Amniotic epithelial cell (primary cell): ENCODE measurements at places on chromosomes 4 and X.

GRCh38 chr4:162610116-162610515 lies 446.3 kb upstream of the FSTL5 start:
- no peak for DNase-seq

DNA sequence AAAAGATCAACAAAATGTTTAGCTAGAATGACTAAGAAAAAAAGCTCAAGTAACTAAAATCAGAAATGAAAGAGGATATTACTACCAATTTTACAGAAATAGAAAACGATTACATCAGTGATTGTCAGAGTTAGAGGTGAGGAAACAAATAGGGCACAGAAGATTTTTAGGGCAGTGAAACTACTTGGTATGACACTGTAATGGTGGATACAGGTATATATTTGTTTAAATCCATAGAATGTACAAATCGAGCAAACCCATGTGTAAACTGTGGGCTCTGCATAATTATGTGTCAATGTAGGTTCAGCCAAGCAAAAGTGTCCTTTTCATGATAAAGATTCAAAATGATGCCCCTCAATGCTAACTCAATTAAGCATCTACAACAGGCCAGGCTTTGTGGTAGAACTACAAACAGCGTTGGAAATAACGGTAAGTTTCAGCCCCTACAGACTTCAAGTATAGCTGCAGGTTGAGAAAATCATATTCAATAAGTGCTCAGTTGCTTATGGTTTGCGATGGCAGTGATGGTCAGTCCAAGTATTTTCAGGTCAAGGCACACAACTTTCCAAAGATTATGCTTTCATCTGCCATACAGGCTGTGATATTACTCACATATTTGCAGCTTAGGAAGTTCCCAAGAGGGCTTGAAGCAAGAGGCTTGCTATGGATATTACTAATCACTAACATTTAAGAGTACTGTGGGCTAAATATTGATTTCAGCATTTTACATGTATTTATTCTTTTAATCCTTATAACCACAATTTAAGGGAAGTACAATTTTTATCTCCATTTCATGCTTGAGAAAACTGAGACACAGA lies 158.6 kb downstream of the TET2 start:
- DNase-seq = no peak

GRCh38 chr4:76588274-76588673 lies 153.2 kb downstream of the SHROOM3 start:
- DNase-seq = no peak

DNA sequence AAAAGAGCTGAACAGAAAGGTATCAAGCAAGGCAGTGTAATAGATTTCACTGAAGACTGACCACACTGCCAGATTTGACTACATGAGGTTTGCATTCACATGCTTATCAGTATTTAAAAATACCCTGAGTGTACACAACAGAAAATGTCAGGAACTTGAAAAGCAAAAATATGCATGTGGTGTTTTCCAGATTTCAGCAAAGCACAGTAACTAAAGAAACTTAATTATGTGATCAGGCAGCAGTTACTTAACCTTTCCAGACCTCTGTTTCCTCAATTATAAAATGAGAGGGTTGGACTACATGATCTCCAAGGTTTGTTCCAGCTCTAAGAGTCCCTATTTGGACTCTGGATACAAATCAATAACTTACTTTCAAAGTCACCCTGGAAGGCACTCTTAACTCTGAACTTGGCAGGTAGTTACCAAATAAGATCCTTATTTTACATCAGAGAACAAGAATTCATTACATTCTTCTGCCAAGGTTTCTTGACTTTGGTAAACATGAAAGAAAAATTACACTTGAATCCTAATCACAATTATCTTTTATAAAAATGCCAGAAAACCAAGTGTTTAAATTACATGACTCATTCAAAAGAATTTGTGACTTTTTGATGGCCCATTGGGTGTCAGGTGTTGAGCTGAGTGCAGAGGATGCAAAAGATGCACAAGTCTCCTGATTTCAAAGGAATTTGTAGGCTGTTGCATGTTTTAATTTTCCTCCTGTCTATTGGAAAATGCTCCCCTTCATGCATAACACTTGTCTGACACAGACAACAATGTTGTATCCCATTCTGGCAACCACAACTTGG lies 241.6 kb downstream of the MGST2 start:
- DNase-seq = peak; percentile 48

GRCh38 chr4:136992032-136992431 lies 540.3 kb downstream of the PCDH18 start:
- DNase-seq = no peak

GRCh38 chrX:11792461-11793421 lies 34.7 kb downstream of the MSL3 start:
- no peak for DNase-seq

GRCh38 chr4:30258949-30259348 lies 461.2 kb upstream of the PCDH7 start:
- DNase-seq = no peak

DNA sequence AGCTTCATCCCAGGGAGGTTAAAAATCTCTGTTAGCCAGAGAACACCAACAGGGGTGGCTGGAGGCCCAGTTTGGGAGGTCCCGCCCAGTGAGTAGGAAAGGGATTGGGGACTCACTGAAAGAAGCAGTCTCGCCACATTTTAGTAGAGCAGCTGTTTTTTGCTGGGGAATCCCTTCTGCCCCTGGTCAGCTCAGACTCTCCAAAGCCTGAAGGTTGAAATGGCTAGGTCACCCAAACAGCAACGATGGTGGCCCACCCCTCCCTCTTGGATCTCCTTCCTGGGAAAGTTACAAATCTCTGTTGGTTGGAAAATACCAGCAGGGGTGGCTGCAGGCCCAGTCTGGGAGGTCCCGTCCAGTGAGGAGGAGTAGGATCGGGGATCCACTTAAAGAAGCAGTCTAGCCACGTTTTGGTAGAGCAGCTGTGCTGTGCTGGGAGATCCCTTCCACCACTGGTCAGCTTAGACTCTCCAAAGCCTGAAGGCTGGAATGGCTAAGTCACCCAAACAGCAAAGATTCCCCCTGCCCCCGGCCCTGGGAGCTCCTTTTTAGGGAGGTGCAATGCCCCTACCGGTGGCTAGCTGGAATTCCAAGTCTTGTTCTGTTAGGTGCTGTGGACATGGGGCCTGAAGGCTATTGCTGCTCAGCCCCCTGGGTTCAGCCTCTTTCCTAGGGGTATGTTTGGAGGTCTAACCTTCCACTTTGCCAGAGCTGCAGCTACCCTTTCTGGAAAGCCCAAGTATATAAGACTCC lies 40.0 kb upstream of the TEX13A start:
- DNase-seq = no peak

DNA sequence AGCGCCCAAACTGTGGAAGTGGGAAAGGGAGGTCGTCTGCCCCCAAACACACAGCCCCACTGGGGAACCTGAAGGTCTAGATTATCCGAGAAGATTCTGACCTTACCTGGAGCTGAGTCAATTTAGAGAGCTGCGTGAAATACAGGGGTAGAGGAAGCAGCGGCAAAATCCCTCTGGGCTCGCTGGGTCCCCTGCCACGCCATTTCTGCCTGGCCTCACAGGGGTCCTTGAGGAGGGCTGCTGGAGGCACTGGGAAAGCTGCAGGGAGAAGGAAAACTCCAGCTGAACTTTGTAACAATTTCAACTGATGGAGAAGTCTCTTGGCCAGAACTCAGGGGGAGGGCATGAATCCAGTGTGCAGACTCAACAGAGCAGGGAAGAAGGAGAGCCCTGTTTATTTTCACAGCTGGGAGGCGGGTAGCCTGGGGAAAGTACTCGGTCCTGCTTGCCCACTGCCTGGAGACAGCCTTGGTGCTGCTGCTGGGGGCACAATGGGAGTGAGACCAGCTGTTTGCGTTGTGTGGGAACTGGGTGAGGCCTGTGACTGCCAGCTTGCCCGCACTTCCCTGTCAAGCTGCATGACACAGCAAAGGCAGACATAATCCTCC lies 93.2 kb upstream of the MAPK10 start:
- DNase-seq = no peak

DNA sequence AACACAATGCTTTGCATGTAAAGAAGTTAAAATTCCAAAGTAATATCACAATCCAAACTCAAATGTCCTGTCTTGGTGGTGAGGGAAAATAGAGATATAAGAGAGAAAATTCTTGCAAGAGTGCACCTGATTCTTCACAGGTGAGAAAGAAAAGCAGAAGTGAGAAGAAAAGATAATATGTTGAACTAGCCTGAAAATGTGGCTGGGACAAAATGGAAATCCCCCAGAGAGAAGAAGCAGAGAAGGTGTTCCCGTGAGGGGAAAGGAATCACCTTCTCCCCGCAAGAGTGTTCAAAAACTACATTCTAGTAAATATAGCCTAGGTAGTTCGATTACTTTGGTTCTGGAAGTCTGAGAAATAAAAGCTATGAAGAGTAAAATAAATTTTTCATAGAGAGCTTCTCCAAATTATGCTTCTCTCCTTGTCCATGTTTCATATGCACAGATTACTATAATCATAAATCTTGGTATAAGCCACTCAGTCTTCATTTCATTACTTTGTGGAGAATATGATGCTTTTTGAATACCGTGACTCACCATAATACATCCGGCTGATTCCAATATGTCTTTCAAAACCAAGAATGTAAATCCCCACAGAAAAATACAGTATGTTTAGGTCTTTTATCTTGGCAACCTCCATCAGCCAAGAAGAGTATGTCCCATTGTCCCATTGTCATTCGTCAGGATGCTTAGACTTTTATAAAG lies 63.1 kb downstream of the COX18 start:
- no peak for DNase-seq

DNA sequence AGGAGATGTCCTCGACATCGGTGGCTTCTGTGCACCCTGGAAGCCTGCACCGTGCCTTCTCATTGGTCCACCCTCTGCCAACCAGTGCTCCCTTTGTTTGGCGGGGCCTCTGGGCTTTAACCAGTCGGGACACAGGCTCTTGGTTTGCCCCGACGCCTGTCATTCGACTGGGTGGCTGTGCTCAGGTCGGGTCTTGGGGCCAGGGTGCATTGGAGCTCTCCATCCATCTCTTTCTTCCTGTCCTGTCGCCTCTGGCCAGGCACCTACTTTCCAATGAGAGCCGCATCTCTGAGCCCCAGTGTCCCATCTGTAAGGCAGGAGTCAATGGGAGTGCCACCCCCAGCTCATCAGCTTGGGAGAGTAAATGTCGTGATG lies 37.2 kb upstream of the NHSL2 start:
- DNase-seq = no peak

GRCh38 chr4:41452484-41453225 lies 85.3 kb upstream of the LIMCH1 start:
- DNase-seq = no peak

- no peak for DNase-seq
Observed at GRCh38 chr4:106418444-106418843, 49.9 kb upstream of the GIMD1 start.

- no peak for DNase-seq
Observed at GRCh38 chr4:85177679-85178078, 211.2 kb upstream of the WDFY3 start.

DNA sequence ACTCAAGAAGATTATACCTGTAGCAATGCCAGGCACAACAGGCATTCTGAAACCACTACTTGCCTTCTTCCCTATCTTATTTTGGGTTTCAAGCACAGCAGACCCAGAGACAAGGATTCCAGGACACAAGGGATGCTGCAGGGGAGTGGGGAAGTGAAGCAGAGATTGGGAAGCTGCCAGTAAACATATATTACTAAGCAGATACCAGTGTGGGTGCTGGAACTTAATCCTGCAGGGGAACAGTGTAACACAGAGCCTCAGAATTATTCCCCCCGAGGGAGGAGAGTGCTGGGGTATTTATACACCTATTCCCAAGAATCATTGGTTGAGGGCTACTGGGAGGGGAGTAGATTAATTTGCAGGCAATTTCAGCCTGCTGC lies 33.3 kb upstream of the MAML3 start:
- DNase-seq = no peak

GRCh38 chr4:185204238-185204910 lies 574 bp upstream of the CFAP97 start:
- DNase-seq = no peak

GRCh38 chr4:110008540-110008939 lies 95.9 kb downstream of the EGF start:
- no peak for DNase-seq

DNA sequence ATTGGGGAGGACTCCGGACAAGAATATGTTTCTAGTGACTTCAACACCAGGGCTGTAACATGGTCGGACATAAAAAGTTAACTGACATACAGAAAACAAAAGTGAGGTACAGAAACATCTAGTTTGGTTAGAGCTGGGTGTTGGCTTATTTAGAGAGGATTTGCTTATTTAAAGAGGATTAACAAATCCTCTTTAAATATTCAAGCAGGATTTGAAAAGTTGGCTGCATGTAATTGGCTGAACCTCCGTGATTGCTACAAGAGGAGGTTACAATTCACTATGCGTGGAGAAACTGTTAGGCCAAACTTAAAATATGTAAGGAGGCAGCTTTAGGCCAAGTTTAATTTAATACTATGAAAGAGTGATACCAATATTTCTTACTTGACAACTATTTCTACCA lies 2707.4 kb downstream of the ARAP2 start:
- no peak for DNase-seq

DNA sequence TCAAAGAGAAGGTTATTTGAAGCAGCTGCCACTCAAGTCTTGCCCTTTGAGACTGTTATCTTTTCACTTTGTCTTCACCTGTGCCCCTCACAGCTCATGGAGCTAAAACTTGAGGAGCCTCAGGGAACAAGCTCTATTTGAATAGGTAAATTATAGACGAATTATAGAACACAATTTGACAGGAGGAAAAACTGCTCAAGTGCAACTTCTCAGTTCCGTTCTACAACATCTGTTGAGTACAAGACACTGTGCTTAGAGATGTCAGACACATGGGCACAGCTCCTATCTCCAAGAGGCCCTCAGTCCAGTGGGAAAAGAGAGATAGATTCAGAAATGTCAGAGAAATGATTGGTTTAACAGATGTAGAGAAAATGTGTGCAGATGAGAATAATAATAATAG lies 5.1 kb downstream of the PPP1R2C start:
- no peak for DNase-seq

DNA sequence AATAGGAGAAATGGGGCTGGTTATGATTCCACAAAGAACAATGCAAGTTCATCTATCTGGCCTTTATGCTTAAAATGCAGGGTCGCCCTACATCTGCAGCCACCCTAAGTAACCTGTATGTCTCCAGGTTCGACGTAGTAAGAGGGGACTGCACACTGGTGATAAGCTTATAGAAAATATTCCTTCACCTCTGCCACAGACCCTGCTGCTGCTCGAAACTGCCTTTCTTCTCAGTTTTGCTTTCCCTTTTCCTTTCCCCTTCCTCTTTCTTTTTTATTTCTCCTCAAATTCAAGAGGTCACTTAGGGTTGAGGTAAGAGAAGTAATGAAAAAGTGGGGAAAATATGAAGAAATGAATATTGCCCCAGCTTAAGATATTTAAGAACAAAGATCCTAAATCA lies 123.5 kb downstream of the DCHS2 start:
- DNase-seq = no peak

GRCh38 chrX:49284212-49284611 lies 14.6 kb downstream of the PPP1R3F start:
- no peak for DNase-seq

DNA sequence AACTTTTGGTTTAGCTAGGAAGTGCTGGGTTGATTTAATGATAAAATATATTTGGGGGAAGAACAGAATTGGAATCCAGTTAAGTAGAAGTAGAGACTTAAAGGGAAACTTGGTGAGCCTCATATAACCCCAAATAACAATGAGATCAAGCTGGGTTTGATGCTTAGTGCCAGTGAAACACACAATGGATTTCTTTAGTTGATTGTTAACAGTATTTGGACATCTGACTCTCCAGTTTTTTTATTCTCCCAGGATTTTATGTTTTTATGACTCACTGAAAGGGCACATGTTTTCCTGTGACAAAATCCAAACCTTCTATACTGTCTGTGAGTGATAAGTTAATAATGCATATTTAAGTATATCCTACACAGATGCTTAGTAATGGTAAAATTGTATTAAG lies 2.7 kb upstream of the NEUROG2 start:
- DNase-seq = no peak
